ENCODE measurements at places on chromosomes 11 and 22.

GRCh38 chr11:35043936-35044335, 95.0 kb upstream of the CD44 start:
- no peak for DNase-seq

- DNase-seq = no peak
Observed at GRCh38 chr11:100914415-100915110, 215.1 kb downstream of the PGR start.

GRCh38 chr11:79506734-79507344, 66.0 kb upstream of the TENM4 start:
- DNase-seq = no peak

DNA sequence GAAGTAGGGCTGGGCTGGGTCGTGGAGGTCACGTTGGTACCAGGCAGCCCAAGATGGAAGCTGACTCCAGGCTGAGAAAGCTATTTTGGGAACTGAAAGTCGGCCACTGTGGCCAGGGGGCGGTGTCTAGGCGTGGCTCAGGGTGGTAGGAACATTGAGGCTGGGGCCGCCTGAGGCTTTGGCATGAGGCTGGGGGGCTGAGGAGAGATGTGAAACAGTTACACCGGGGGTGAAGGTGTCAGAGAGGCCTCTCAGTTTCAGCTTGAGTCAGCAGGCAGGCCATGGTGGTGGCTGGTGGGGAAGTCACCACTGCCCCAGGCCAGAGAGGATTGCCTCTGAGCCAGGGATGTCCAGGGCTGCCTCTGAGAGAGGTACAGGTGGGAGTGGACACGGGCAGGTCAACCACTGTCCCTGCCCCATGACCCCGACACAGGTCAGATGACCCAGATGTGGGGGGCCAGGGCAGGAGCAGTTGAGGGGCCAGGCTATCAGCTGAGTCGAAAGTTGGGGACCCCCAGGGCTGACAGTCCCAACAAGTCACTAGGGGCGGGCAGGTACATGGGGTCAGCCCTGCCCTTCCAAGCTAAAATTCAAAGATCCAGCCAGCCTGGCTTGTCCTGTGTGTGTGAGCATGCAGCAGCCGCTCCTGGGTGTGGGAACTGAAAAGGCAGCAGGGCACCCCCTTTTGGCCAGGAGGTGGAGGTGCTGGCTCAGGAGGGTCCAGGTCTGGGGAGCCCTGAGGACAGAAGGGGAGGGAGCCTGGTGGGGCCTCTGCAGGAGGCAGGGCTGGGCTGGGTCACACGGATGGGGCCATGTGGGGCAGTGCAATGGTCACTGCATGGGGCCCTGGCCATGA, 7.2 kb downstream of the KCNK7 start:
- no peak for DNase-seq

DNA sequence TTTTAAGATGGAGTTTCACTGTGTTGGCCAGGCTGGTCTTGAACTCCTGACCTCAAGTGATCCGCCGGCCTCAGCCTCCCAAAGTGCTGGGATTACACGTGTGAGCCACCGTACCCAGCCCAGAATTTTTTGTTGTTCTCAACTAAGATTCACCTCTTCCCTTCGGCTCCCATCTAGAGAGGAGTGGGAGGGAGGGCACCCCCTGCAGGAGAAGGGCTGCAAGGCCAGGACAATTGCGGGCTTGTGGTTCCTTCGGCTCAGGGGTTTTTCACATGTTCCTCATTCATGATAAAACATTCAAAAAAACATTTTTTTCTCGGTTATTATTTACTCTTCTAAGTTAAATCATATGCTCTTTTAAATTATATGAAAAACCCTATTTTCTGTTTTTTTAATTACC, 201.1 kb upstream of the LRRC4C start:
- no peak for DNase-seq

GRCh38 chr11:130478204-130478701, 29.8 kb downstream of the ADAMTS15 start:
- DNase-seq = peak; percentile 47

DNA sequence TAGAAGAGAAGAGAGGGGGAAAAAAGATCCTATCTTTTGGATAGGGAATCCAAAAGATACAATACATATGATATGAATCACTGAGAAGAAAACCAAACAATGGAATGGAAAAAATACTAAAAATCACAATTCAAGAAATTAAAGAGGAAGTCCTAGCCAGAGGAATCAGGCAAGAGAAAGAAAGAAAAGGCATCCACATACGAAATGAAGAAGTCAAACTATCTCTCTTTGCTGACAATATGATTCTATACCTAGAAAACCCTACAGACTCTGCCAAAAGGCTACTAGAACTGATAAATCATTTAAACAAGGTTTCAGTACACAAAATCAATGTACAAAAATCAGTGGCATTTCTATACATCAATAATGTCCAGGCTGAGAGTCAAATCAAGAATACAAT, 91.4 kb downstream of the EFCAB6 start:
- DNase-seq = no peak

GRCh38 chr22:23119494-23120414, 22.0 kb downstream of the RSPH14 start:
- DNase-seq = no peak

DNA sequence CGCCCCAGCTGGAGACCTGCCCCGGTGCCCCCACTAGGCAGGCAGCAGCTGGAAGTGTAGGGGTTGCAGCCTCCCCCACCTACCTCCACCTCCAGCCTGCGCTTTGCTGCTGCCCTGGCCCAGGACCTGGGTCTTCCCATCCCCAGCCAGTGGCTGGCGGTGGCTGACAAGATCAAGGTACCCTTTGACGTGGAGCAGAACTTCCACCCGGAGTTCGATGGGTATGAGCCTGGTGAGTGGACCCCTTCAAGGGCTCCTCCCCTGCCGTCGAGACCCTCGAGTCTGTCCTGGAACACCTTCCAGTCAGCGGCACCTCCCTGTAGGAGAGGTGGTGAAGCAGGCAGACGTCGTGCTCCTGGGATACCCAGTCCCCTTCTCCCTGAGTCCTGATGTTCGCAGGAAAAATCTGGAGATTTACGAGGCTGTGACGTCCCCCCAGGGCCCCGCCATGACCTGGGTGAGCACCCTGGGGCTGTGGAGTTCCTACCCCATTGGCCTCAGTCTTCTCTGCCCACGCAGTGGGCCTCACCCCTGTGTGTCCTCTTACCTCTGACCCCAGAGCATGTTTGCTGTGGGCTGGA, 4.4 kb downstream of the PGGHG start:
- no peak for DNase-seq

DNA sequence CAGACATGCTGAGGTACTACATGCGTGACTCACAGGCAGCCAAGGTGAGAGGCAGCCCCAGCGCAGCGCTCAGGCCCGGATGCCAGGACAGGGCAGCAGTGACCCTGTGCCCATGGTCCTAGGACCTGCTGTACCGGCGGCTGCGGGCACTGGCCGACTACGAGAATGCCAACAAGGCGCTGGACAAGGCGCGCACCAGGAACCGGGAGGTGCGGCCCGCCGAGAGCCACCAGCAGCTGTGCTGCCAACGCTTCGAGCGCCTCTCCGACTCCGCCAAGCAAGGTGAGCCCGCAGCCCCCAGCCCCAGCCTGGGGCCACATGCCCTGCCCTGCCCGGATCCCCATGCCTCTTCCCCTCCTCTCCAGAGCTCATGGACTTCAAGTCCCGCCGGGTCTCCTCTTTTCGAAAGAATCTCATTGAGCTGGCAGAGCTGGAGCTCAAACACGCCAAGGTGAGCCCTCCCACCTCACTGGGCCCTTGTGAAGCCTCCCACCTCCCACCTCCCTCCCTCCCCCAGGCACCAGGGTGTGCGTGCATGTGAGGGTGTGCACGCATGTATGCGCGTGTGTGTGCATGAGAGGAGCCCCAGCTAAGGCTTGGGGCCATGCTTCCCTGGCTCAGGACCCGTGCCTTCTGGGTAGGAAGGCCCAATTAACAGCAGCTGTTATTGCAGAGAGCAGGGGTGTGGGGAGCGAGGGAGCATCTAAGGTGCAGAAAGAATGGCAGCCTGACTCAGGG, 5.3 kb downstream of the CFL1 start:
- DNase-seq = no peak

DNA sequence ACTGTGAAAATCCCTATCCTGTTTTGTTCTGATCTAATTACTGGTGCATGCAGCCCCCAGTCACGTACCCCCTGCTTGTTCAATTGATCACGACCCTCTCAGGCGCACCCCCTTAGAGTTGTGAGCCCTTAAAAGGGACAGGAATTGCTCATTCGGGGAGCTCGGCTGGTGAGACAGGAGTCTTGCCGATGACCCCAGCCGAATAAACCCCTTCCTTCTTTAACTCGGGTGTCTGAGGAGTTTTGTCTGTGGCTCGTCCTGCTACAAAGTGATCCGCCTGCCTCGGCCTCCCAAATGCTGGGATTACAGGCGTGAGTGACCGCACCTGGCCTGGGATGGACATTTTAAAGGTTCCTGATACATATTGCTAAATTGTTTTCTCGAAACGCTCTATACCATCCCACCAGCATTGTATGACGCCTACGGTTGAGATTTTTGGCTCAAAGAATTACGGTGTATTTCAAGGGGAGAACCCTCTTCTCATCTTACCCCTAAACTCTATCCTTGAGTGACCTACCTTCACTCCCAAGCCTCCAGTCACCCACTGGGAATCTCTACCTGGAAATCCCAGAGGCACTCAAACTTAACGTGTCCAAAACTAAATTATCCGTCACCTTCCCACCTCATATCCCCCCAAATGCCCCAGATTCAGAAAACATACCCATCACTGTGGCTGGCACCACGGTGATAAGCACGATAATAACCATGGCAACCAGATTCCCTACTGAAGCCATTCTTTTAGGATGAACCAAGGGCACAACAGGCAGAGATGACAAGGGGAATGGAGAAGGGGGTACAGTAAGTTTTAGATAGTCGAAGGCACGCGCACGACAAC, 789 bp upstream of the POLA2 start:
- no peak for DNase-seq

- DNase-seq = peak; percentile 59
Observed at GRCh38 chr11:121595717-121596161, 143.0 kb upstream of the SORL1-AS1 start.

DNA sequence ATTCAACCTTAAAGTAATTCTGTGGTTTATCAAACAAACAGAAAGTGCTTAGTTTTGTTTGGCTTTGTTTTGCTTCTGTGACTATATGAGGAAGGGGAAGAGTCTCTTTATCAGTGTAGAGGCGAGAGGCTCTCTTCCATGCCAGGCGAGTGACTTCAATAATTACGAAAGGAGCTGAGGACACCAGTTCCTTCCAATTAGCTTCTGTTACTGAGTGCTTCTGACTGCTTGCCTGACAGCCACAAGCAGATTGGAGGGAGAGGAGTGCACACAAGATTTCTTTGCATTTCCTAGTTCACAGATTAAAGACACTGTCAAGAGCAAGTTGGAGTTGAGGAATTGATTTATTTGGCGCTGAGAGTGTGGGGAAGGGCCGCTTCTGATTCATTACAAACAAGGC, 1484.5 kb upstream of the TENM4 start:
- no peak for DNase-seq

DNA sequence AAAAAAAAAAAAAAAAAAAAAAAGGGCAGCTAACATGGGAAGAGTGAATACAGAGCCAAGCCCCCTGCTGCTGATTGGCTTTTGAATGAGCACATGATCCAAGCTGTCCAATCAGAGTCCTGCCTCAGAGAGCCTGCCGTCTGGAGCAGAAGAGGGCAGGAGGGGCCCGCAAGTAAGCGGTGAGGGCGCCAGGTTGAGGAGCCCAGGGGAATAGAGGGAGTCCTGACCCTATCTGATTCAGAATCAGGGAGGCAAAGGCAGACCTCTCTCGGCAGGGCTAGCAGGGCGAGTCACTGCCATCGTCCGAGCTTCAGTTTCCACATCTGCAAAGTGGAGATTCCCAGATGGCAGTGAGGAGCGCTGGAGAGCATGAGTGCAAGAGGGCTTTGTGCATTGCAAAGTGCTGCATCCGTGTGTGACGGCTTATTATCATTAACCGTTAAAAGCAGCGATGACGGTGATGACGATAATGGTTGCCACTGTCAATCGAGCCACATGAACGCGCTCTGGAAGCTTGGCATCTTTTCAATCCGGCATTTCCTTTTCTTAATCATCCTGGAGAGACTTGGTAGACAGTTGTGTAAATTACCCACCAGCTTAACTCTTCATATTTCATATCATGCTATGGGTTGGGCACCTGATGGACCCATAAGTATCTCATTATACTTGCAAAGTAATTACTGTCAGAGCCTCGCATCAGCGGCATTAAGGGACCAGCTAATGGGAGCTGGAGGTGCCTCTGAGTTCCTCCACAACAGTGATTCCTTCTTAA, 68.6 kb upstream of the ATXN10 start:
- DNase-seq = no peak

- DNase-seq = no peak
Observed at GRCh38 chr11:46706886-46707285, 6.1 kb downstream of the ZNF408 start.

Measured in thoracic aorta (tissue), 2 donors.